Hepatic stellate cell (primary cell): ENCODE measurements at places on chromosomes 12 and 14.
A peak's percentile ranks its signal among the peaks of the same experiment; 100 is the strongest.

GRCh38 chr14:100824091-100824551 lies 1.8 kb upstream of the MEG3 start:
- DNase-seq = no peak

DNA sequence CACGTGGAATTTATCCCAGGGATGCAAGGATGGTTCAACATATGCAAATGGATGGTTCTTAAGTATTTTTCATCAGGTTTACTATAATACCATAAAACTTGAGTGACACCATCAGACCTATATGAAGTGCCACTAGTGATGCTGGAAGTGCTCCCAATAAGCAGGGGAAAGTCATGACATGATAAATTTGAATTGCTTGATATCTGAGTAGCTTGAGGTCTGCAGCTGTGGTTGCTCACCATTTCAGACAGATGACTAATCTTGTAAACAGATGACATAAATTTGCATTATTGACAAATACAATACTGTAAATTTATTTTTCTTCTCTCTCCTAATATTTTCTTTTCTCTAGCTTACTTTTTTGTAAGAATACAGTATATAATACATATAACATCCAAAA lies 13.7 kb upstream of the PRPF39 start:
- DNase-seq = no peak

GRCh38 chr12:124363353-124363965 lies 68.6 kb downstream of the RFLNA start:
- no peak for DNase-seq

DNA sequence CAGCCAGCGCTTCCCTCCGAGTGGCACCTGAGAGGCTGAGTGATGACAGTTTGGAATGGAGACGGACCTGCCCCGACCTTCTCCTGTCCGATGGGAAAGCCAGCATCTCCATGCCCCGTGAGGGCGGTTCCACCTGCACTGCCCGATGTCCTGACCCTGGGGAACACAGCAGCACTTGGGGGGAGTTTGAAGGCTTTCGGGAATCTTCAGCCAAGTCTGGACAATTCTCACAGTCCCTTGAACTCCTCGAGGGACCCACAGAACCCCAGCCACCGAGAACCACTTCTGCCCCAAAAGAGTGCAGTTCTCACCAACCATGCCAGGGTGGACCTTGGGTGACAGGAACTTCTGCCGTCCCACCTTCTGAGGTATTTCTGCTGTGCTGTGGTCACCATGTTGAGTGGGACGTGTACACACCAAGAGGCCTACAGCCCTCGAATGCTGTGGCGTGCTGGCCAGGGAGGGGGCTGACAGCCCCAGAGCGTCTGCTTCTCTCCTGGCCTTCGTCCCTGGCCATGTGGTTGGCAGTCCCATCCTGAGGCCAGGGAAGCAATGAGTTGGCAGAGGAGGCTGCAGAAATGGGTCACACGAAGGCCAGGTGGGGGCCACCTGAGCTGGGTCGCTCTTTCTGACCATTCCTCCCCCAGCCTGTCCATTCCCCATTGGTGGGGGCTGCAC lies 1.0 kb downstream of the CLBA1 start:
- DNase-seq = no peak

- DNase-seq = no peak
Observed at GRCh38 chr14:71956920-71957563, 24.8 kb downstream of the RGS6 start.

GRCh38 chr14:64801046-64801445 lies 78.7 kb downstream of the SPTB start:
- no peak for DNase-seq

GRCh38 chr12:94020335-94020734 lies 128.0 kb upstream of the PLXNC1 start:
- DNase-seq = no peak

DNA sequence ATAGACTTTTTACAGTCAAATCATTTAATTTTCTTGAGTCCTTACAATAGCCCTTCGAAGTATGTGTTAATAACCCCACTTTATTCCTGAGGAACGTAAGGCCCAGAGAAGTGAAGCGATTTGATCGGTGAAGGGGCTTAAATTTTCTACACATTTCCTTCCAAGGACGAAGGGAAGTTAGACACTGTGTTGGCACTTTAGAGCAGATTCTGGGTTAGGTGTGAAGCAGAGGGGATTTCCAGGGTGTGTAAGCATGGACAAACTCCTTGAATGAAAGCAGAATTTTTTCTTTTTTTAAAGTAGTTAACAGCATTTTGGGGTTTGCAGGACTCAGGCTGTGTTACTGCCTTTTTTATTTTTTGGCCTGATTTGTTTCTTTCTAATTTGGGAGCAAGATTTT lies 38.9 kb downstream of the PRORP start:
- DNase-seq = no peak

- DNase-seq = no peak
Observed at GRCh38 chr12:121326996-121327674, 25.1 kb downstream of the ANAPC5 start.

- DNase-seq = no peak
Observed at GRCh38 chr14:100124551-100125088, 34.8 kb downstream of the DEGS2 start.

DNA sequence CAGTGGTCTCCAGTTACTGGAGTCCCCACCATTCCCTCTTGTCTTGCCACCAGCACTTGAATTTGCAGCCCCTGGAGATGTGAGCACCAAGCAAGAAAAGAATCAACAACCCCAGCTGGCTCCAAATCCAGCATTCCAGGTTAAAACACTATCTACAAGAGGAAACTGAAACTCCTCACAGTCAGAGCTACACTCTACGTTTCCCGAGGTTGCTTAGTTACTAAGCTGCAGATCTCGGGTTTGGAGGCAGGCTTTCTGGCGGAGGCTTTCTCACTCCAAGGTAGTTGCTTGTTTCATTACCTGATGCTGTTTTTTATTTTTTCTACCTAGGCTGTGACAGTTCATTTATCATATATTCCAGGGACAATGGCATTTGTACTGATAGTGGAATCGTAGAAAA lies 248.1 kb downstream of the GLT1D1 start:
- DNase-seq = no peak

- peak; percentile 82 for DNase-seq
Observed at GRCh38 chr14:102795060-102795925, 18.0 kb downstream of the TRAF3 start.

GRCh38 chr12:30026621-30027234 lies 243.0 kb upstream of the TMTC1 start:
- peak; percentile 17 for DNase-seq

DNA sequence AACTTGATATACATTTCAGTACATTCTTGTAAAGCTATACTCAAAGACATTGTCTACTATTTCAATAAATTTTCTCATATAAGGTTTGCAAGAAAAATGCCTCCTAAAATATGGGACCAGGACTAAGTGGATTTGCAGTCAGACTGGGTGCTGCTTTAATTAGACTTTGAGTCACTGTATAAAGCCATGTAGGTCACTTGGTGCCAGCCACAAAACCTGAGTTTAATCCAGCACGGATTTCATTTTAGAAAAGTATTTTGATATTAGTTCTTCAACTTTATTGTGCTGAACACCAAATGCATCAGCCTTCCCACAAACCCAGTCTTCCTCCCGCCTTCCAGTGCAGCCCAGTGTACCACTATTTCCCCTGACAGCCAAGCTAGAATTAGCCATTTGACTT lies 9.9 kb upstream of the NID2 start:
- DNase-seq = no peak

DNA sequence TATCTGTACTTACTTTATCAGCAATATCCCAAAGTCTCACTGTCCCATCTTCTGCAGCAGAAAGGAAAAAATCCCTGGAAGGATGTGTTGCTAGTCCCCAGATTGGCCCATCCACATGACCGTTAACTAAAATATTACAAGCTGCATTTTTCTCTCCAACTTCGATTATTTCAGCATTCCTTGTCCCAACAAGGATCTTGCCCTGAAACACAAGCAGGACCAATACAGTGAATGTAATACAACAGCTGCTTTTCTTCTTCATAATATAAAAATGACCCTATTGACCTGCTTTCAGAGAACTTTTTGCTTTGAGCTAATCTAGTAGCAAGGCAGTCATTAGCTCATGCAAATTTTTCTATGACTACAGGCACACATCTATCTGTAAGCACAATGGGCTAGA lies 58.3 kb downstream of the ZC3H14 start:
- no peak for DNase-seq
